ENCODE measurements at places on chromosomes 12 and 14. TPM values are rescaled to one million over a fixed set of nuclear protein-coding genes. Genes with fewer than 3 reads are reported as not detected.

DNA sequence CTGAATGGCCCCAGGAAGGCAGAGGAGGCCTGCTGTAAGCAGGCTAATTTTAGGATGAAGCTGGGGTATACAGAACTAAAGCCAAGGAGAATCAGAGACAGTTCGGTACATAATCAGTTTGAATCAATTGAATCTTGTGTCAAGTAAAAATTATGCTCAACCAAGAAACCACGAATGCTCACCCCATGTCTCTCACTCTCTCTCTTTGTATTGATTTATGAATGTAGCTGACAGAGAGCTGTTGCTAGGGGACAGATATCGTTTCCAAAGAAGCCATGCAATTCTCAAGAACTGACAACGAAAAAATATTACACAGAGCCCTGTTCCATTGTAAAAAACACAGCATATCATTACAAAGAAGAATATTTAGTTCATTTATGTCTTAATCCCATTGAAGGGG is 151.1 kb upstream of the PKP2 start:
- no peaks in the 10 kb centered on the region for H3K36me3 ChIP-seq
- no peak for DNase-seq
- no peak overlapping the region for H3K4me3 ChIP-seq
- H3K27ac ChIP-seq: no peak overlapping the region

GRCh38 chr12:12331244-12331771 is 18.7 kb downstream of the MANSC1 start:
- DNase-seq: no peak
- no peak overlapping the region for H3K27ac ChIP-seq
- H3K27me3 ChIP-seq: no peaks in the 10 kb centered on the region
- no peak overlapping the region for H3K4me3 ChIP-seq
- H3K4me1 ChIP-seq: peaks cover 3% of the 10 kb centered on the region

DNA sequence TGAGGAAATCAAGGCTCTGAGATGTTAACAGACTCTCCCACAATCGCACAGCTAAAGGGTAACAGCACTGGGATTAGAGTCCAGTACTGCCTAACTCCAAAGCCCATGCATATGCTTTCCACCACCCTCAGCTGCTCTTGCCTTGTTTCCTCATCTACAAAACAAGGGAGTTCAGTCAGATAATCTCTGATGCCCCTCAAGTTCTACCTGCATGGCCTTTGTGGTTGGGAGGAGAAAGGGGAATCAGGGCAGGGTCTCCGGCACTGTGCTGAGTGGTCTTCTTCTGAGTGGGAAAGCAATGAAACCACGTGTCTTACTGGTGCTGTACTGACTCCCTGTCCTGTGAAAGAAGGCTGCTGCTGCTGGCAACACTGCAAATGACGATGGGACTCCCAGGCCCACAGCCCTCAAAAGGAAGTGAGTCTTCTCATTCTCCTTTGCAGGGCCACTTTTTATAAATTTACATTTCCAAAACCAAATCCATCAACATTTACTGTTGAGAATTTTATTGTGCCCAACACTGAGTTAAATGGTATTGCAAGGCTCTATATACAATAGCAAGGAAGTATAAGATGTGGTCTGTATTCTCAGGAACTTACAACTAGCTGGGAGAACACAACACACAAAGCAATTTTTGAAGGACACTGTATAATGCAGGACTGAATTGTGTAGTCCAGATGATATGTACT is 19.7 kb upstream of the DUSP16 start:
- no peaks in the 10 kb centered on the region for H3K4me1 ChIP-seq
- H3K27ac ChIP-seq: no peak overlapping the region
- H3K4me3 ChIP-seq: no peak overlapping the region
- no peak for DNase-seq
- no peaks in the 10 kb centered on the region for H3K36me3 ChIP-seq
- no peaks in the 10 kb centered on the region for H3K27me3 ChIP-seq

DNA sequence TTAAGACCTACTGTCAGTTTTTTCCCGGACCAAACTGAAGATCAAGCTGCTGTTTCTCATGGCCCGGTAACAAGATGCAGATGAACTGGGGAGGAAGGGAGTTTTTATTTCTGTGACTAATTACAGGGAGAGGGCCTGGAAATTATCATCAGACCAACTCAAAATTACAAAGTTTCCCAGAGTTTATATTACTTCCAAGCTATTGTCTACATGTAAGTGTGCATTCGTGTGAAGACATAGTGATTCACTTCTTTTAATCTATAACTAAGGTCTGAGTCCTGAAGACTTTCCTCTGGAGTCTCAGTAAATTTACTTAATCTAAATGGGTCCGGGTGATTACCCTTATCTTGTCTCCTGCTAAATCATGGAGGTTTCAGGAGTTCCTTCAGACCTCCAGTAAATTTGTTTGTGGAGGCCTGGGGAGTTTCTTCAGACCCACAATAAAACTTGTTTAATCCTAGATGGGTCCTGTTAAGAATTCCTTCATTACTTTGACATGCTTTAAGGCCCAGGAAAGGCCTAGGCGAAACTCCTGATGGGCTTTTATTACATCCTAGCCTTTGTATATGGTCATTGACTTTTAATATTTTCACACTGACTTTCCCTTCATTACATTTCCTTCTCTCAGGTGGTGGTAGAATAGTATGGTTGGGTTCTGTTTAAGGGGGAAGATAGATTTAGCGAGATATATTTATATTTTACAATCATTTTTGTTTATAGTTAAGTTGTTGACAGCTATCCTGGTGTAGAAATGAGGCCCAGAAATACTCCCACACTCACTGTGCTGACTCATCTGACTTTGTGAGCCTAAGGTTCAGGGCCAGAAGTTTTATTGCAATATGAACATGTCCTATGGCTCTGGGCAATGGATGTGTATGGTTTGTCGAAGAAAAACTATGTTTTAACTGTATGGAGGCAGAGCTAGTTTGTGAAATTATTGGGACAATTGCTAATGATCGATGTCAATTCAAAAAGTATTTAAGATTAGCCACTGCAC is 627.0 kb upstream of the FBXO33 start:
- H3K36me3 ChIP-seq: no peaks in the 10 kb centered on the region
- no peak for DNase-seq
- H3K27ac ChIP-seq: no peak overlapping the region
- H3K4me1 ChIP-seq: no peaks in the 10 kb centered on the region

GRCh38 chr12:118427819-118428218 is 51.5 kb downstream of the SUDS3 start:
- no peak for DNase-seq
- no peaks in the 10 kb centered on the region for H3K27me3 ChIP-seq
- no peaks in the 10 kb centered on the region for H3K4me1 ChIP-seq

- H3K27me3 ChIP-seq: no peaks in the 10 kb centered on the region
- DNase-seq: peak; percentile 86
- H3K27ac ChIP-seq: peak overlapping the region; percentile 89
- H3K4me3 ChIP-seq: peak overlapping the region; percentile 88
- H3K36me3 ChIP-seq: no peaks in the 10 kb centered on the region
- peaks cover 13% of the 10 kb centered on the region for H3K4me1 ChIP-seq
Observed at GRCh38 chr12:94458877-94459727, 565 bp downstream of the CEP83 start.

DNA sequence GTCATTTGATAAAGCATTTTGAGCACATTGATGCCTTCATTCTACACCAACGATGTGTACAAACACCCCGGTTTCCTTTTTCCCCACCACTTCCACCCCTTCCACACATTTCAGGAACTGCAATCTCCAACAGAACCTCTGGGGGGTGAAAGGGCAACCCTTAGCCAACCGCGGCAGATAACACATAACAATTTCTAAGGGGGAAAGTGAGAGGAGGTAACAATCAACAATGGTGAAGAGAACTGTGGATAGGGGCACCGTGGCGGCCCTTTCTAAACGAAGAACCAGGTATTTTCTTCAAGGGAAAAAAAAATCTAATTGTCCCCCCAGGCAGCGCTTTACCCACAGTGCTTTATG is 1.1 kb downstream of the KITLG start:
- peaks cover 27% of the 10 kb centered on the region for H3K4me1 ChIP-seq
- H3K4me3 ChIP-seq: peak overlapping the region; percentile 81
- peak overlapping the region; percentile 65 for H3K27ac ChIP-seq
- no peaks in the 10 kb centered on the region for H3K36me3 ChIP-seq
- peak; percentile 58 for DNase-seq
- H3K27me3 ChIP-seq: no peaks in the 10 kb centered on the region

- H3K27ac ChIP-seq: peak overlapping the region; percentile 46
- no peak overlapping the region for H3K4me3 ChIP-seq
- H3K4me1 ChIP-seq: peaks cover 45% of the 10 kb centered on the region
- no peaks in the 10 kb centered on the region for H3K36me3 ChIP-seq
- H3K27me3 ChIP-seq: no peaks in the 10 kb centered on the region
Observed at GRCh38 chr12:43336962-43337555, 214.9 kb downstream of the ADAMTS20 start.

GRCh38 chr12:76556368-76556767 is 3.2 kb downstream of the OSBPL8 start:
- no peaks in the 10 kb centered on the region for H3K27me3 ChIP-seq
- DNase-seq: no peak
- H3K36me3 ChIP-seq: no peaks in the 10 kb centered on the region
- no peak overlapping the region for H3K27ac ChIP-seq
- peaks cover 30% of the 10 kb centered on the region for H3K4me1 ChIP-seq

DNA sequence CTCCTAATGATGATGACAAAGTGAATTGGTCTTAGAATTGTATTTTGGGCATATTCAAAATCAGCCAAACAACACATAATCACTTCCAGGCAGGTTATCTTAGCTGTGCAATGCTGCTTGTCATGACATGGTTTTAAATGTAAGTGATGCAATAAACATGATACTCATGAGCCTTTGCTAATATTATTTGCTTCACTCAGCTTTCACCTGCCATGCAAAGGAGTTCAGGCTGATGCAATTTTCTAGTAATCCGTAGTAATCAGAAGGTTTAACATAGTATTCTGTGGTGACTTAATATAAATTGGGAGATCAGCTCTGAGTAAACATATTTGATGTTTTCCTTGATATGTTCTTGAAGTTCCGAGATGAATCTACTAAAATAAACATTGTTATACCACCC is 29.1 kb downstream of the TMEM260 start:
- H3K36me3 ChIP-seq: peaks cover 6% of the 10 kb centered on the region
- no peaks in the 10 kb centered on the region for H3K4me1 ChIP-seq
- H3K27me3 ChIP-seq: no peaks in the 10 kb centered on the region

GRCh38 chr12:74741112-74741511 is 203.5 kb downstream of the ATXN7L3B start:
- H3K27me3 ChIP-seq: no peaks in the 10 kb centered on the region
- DNase-seq: no peak
- no peak overlapping the region for H3K27ac ChIP-seq
- no peaks in the 10 kb centered on the region for H3K36me3 ChIP-seq
- no peak overlapping the region for H3K4me3 ChIP-seq

DNA sequence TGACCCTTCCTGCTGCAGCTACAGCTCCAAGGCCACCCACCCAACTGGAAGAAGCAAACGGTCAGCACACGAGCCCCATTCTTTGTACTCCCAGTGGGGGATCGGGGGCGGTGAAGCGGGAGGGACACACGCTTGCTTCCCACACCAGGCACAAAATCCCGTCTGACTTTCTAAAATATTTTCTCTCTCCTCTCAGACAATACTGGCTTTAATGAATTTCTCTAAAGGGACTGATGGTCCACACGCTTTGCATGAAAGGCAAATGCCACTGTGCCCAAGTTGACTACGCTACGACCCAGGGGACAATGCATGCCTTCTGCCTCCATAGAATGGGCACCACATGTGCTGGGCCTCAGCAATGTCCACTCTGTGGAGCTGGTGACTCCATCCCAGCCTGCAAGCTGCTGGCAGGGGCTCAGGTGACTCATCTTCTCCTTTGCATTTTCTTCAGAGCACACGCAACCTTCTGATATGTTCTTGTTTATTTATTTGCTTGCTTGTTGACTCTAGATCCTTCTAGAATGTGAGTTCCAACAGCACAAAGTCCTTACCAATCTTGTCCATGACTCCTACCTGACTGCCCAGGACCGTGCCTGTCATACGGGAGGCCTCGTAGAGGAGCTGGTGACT is 15.6 kb downstream of the SYNE3 start:
- no peaks in the 10 kb centered on the region for H3K27me3 ChIP-seq
- peaks cover 43% of the 10 kb centered on the region for H3K4me1 ChIP-seq
- peak; percentile 96 for DNase-seq
- H3K36me3 ChIP-seq: no peaks in the 10 kb centered on the region
- H3K27ac ChIP-seq: peak overlapping the region; percentile 19

DNA sequence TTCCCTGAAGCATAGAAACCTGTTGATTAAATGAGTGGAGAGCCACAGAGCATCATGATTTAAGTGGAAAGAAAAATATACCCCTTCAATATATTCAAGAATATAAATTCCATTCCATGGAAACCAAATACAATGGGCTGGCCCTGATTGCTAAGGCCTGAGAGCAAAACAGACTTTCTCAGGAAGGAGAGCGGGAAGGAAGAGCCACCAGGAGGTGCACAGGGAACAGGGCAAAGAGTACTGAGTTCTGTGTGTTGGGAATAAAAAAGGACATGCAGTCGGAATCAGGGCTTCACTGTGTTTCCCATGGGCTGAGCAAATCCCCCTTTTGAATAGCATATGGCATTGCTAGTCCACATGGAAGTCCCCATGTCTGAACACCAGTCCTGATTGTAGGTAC is 69.7 kb upstream of the PLEKHG3 start:
- H3K27ac ChIP-seq: no peak overlapping the region
- DNase-seq: no peak
- H3K4me1 ChIP-seq: peaks cover 6% of the 10 kb centered on the region
- no peak overlapping the region for H3K4me3 ChIP-seq
- H3K36me3 ChIP-seq: no peaks in the 10 kb centered on the region

GRCh38 chr12:68482660-68483059 is 128.0 kb upstream of the RAP1B start:
- H3K27ac ChIP-seq: no peak overlapping the region
- H3K4me3 ChIP-seq: no peak overlapping the region
- no peaks in the 10 kb centered on the region for H3K36me3 ChIP-seq
- no peak for DNase-seq

GRCh38 chr14:71557351-71557750 is 374.9 kb upstream of the RGS6 start:
- H3K4me3 ChIP-seq: no peak overlapping the region
- peaks cover 4% of the 10 kb centered on the region for H3K4me1 ChIP-seq
- H3K27ac ChIP-seq: no peak overlapping the region
- DNase-seq: no peak
- no peaks in the 10 kb centered on the region for H3K27me3 ChIP-seq

- H3K4me1 ChIP-seq: no peaks in the 10 kb centered on the region
- no peak for DNase-seq
- H3K27ac ChIP-seq: no peak overlapping the region
- no peaks in the 10 kb centered on the region for H3K27me3 ChIP-seq
Observed at GRCh38 chr12:15151161-15152091, 69.8 kb downstream of the RERG start.

The WNT1 gene
- not detected for total RNA-seq

The HOXC12 gene
- under 0.01 TPM for total RNA-seq

The PPP4R3A gene
- total RNA-seq: 43.4 TPM

The SMIM41 gene
- total RNA-seq: not detected

The NABP2 gene
- total RNA-seq: 26.8 TPM

The LLPH gene
- total RNA-seq: 5.1 TPM

The P2RX2 gene
- total RNA-seq: not detected

The GABARAPL1 gene
- 65.9 TPM for total RNA-seq
